ENCODE measurements at places on chromosomes 4 and X.

- DNase-seq = no peak
Observed at GRCh38 chr4:141826260-141826659, 189.9 kb downstream of the IL15 start.

DNA sequence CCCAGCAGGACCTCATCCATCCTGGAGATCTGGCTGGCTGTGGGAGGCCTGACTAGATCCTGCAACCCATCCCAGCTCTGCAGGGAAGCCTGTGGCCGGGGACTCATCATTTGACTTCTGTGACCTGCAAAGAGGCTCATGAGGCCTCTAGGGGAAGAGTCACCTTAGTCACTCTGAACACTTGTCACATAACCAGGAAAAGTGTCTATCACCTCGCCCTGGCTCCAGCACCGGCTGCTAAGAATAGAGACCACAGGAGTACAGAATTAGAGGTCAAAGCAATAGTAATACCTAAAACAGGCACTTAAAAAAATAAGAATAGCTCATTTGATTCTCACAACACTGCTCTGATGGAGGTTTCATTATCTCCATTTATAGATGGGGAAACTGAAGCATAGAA, 3.8 kb upstream of the NSG1 start:
- no peak for DNase-seq

DNA sequence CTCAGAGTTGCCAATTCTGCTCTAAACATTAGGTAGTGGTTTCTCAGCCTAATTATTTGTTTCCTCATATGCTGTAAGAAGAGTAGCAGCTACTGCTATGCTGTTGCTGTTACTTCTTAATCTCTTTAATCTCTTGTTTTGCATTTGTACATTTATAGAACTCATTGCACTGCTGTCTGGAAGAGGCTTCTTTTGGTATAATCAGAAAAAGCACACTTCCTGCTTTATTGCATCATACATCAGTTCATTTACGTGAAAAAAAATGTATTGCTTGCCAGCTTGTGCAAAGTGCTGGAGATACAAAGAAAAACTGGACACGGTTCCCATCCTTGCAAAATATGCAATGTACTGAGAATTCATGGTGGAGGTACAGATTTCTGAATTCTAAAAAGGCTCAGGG, 332.0 kb downstream of the GRXCR1 start:
- DNase-seq = no peak

DNA sequence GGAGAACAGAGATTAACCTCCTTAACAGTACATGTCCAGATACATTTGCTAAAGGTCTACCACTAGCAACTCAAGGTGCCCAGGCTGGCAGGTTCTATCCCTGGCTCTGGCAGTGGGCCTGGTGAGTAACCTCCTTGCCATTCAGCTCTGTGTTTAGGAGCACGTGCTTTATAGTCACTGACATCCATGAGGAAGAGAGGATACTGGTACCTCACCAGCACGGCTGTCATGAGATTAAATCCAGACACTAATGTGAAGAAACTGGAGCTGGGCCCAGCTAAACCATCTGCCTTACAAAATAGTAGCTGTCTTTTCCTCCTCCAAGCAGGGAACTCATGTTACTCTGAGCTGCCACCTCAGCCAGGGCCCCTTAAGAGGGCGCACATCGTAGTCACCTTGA, 45.3 kb downstream of the GPRASP3 start:
- peak; percentile 45 for DNase-seq

- no peak for DNase-seq
Observed at GRCh38 chrX:150268839-150269355, 94.2 kb upstream of the MAMLD1 start.

DNA sequence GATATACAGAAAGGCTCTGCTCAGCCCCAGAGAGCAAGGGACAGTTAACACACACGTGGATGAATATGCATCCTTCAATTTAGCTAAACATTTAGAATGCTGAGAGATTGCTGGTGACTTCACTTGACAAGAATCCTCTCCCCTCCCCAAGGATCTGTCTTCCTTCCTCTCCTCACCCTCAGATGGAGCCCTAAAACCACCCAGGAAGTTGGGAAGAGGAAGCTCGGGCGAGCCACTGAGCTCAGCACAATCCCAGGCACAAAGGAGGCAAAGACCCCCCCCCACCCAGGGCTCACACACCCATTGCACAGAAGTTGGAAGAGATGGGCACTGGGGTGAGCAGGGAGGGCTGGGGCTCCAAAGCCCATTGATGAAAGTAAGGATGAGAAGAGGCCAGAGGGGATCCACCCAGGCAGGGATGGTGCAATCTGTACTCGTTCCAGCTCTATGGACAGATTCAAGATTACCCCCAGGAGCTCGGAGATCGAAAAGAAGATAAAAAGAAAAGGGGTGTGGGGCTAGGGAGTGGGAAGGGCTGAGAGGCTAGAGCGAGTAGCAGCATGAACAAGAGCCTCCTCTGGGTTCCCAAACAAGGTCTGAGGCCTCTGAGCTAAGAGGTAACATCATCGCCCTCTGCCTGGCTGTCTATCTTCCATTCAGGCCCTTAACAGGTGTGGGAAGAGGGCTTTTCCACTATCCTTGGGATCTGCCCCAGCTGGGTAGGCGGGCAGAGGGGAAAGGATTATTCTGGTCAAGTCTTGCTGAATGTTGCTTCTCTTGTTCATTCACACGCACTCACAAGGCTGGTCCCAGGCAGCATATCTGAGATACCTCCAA, 1.2 kb downstream of the TFE3 start:
- peak; percentile 87 for DNase-seq

DNA sequence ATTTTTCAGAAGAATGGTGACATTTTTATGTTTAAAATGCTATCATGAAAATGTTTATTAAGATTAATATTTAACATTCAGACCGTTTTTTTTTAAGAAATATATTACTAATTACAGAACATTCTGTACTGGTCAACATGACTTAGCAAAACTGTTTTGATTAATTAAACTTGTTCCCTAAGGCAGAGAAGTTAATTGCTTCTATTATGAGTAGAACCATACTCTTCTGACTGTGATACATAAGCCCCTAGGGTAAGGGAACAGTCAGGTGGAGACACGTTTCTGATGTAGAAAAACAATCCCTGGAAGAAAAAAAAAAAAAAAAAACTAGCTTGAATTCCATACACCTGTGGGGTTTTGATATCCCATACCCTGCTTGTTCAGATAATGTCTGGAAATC, 97.4 kb downstream of the GPM6A start:
- DNase-seq = no peak

DNA sequence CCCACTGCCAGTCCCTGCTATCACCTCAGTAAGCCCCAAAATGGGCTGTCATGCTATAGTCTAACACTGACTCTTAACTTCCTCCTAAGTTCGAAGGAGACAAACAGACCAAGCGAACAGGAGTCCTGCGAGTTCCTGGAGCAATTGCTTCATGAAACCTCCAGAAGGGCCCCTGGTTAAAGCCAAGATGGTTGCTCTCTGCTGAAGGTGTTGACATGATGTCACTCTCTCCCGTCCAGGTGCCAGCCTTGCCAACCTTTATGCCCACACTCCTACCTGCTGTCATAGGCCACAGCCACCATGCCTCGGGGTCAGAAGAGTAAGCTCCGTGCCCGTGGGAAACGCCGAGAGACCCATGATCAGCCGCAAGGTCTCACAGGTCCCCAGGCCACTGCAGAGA, at the start of gene MAGEB6B:
Gene MAGEB6B, plus strand, starts transcription at position 301 of the 400 bp plus-strand sequence. Its CDS starts 0 bp downstream, at position 301.
- DNase-seq = no peak

DNA sequence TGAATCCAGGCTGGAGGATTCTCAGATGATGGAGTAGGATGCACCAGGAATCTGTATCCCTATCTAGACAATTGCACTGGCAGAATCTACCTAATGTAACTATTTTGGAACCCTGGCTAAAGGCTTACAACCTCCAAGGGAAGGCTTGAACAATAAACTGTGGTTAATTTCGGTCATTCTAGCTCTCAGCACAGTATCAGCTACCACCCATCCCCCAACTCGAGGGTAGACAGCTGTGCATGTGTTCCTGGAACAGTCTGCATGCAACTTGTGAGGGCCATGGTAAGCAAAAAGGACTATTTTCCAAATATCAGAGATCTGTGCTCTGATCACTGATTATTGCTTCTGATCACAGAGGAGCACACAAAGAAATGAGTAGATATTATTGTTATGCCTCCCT, 34.0 kb downstream of the ELF2 start:
- no peak for DNase-seq

GRCh38 chr4:80219301-80220025, 22.2 kb downstream of the PRDM8 start:
- DNase-seq = peak; percentile 86

- DNase-seq = no peak
Observed at GRCh38 chrX:100596601-100597000, 11.9 kb downstream of the TNMD start.

GRCh38 chrX:28586981-28587551, at the start of gene IL1RAPL1:
IL1RAPL1 (plus strand) TSS chrX:28587446.
- peak; percentile 62 for DNase-seq

DNA sequence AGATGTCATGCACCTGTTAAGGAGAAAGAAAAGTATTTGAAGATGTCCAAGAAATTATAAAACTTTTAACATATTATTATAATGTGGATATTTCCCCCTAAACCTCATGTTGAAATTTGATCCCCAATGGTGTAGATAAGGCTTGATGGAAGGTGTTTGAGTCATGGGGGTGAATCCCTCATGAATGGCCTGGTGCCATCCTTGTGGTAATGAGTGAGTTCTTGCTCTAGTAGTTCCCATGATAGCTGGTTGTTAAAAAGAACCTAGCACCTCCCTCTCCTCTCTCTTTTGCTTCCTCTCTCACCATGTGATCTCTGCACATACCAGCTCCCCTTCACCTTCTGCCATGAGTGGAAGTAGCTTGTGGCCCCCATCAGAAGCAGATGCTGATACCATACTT, 176.6 kb upstream of the NR3C2 start:
- DNase-seq = no peak

GRCh38 chr4:95831166-95831565, 8.7 kb upstream of the PDHA2 start:
- DNase-seq = no peak

DNA sequence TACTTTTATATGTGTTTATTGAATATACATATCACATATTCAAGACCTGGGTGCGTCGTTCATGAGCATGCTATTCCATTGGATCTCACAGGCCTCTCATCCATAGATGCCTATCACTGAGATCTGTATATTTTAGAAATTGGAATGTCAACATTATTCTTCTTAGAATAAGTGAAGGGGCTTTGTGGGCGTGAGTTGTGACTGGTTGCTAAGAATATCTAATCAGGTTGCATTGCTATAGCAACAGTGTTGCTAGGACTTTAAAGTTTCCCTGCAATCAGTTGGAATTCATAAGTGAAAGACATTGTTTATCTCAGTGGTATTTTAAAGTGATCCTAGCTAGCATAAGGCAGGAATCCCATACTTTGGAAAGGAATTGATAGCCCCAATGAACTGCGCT, 36.7 kb upstream of the ANK2 start:
- no peak for DNase-seq

GRCh38 chr4:11488657-11489452, 60.2 kb upstream of the HS3ST1 start:
- no peak for DNase-seq

DNA sequence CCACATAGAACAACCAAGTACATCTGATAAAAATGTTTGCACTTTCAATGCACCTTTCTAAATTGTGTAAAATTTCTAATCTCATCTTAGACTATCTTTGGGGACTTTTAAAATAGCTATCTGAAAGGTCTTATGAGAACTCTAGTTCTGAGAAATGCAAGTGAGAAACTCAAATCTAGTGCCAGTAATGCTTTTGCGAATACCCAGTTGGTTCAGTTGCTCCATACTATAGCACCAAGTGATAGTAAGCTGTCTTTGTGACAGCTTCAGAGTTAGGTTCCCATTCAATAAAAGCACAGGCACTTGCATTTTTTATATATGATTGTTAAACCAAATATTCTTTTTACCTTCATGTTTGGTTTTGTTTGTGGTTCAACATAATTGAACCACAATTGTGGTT, 4.5 kb upstream of the ITM2A start:
- no peak for DNase-seq

GRCh38 chr4:99103166-99103565, 14.6 kb upstream of the ADH5 start:
- DNase-seq = no peak

- DNase-seq = no peak
Observed at GRCh38 chrX:108127152-108127551, 35.6 kb downstream of the ATG4A start.

DNA sequence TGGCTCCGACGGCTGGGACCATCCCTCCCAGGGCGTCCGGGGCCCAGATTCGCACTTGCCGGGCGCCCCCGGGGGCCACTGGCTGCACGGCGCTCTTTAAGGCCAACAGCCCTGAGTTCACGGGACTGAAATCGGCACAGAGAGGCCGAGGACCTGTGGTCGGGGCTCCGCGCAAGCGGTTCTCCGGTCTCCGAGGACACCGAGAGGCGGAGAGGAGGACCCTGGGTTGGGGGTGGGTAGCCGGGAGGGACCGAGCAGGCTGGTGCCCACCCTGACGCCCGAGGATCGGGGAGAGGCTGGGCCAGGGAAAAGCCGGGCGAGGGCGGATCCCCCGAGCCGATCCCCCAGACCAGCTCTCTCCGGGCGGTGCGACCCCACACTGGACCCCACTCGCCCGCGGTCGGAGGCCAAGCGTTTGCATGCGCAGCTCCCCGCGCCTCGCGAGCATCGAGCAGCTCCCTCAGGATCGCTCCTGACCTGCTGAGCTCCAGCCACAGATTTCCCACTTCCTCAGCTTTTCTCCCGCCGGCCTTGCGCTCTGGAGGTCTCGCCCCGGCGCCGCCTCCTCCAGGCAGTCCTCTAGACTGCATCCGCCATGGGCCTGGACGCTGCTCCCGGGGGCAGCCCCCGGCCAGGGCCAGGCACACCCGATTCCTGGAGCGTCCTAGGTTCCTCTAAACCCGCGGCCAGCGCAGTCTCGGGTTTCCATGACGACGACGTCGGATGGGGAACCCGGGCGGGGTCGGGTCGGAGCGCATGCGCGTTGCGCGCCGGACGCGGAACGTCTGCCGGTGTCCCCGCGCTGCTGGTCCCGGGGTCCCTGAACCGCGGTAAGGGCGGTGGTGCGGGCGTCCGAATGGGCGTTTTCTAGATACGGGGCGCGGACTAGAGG, 17.6 kb upstream of the NAT8L start:
- peak; percentile 74 for DNase-seq

GRCh38 chr4:41579043-41579442, 41.1 kb downstream of the LIMCH1 start:
- no peak for DNase-seq

DNA sequence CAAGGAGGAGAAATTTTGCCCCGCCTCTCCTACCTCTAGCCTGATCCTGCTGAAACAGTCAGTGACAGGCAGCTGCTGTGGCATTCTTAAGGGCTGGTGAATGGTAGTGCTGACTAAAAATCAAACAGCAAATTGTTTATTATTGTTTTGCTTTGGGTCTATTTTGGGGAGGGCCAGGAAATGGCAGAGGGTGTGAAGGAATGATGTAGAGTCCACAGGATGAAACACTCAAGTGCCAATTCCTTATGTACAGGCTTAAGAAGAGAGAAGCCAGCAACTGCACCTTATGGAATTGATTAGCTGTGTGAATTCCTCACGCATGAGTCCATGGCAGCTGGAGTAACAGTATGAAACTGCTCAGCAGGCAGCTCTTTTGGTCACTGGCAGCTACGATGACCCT, 39.7 kb downstream of the VEGFC start:
- peak; percentile 97 for DNase-seq

DNA sequence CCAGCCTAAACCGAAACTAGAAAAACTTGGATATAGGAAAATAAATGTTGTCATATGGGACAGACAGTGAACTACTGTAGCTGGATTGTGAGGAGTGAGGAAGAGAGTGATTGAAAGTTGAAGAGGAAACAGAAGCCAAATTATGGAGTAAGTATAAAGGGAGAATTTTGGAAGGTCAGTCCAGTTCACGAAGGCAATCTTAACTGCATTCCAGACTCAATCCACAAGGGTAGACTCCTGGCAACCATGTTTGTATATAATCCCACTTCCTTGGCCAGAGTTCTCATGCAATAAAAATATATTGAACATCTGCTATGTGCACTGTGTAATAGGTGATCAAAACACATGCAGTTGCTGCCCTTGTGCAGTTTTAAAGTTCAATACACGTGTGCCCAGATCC, 58.6 kb upstream of the CAMK2D start:
- DNase-seq = no peak

Measured in fibroblast of skin of right biceps (primary cell).